Osteoblast (primary cell): ENCODE measurements at places on chromosomes 2 and 18.

DNA sequence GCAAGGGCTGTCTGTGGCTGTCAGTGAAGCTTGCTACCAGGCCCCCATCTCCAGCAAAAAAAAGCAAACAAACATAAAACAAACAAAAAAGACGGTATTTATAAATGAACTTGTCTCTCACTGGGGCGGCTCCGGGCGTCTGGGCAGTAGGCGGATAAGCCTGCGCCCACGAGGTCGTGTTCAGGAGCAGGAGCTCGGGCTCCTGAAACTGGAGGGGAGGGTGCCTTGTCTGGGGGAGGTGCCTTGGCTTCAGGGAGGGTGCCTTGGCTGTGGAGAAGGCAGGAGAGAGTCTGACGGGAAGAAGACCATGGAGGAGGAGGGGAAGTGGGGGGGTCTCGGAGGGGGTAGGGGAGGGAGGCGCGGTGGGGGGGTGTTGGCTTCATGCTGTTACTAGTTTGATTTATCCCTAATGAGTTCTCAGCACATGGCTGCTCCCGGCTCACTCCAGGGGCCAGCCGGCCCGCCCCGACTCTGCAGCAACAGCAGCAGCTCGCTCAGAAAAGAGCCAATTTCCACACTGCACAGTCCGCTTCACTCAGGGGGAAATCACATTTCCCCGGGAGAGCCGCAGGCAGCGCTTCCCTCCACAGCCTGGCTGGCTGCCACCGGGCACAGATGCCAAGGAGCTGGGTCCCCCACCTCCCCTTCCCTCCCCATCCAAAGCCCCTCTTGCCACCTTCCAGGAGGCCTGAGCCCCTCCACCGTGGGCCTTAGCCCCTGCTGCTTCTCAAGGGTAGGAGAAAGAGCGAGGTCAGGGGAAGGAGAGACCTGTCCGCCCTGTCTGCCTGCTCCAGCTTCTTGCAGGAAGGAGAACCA lies 38.7 kb downstream of the PSD4 start:
- DNase-seq = peak; percentile 50

DNA sequence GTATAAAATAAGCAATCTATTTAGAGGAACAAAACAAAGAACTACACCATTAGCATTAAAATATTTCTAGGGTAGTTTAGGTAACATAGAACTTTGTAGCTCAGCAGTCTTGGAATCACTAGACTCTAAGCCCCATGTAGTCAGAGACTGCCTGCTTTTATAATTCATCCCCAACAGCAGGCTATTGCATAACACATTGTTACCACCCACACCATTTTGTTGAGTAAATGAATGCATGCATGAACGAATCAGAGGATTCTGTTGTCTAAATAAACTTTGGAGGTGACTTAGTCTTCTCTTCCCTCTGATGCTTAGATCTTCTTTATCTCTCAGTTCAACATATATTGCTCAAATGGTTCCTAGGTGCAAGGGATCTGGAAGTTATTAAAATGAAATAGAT lies 167.6 kb upstream of the TNP1 start:
- DNase-seq = no peak

DNA sequence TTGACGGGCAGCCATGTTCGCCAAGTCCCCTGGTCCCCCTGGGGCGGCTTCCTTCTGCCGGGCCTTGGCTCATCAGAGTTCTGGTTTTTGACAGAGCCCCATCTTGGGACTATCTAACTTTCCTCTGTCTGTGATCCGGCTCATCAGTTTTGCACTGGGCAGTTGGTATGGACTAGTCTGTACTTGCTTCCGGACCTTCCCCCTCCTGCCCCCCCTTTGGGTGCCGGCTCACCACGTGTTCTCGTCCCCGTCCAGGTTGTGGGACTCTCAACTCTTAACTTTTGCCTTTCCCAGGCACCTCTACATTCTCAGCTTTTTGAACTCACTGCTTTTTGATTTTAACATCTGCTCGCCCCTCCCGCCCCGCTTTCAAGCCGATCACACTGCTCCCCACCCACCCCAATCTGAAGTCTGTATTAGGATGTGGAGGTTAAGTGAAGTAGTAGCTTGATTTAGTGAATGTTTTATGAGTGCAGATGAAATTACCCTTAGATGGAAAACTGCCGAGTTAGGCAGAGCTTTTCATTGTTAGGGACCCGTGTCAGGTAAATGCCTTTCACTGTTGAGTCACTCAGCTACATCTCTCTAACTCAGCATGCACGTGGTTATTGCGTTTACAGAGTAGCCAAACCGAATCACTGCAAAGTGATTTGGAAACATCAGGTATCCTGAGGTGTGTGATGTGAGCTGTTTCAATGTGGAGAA lies 874 bp downstream of the WDR43 start:
- peak; percentile 78 for DNase-seq

DNA sequence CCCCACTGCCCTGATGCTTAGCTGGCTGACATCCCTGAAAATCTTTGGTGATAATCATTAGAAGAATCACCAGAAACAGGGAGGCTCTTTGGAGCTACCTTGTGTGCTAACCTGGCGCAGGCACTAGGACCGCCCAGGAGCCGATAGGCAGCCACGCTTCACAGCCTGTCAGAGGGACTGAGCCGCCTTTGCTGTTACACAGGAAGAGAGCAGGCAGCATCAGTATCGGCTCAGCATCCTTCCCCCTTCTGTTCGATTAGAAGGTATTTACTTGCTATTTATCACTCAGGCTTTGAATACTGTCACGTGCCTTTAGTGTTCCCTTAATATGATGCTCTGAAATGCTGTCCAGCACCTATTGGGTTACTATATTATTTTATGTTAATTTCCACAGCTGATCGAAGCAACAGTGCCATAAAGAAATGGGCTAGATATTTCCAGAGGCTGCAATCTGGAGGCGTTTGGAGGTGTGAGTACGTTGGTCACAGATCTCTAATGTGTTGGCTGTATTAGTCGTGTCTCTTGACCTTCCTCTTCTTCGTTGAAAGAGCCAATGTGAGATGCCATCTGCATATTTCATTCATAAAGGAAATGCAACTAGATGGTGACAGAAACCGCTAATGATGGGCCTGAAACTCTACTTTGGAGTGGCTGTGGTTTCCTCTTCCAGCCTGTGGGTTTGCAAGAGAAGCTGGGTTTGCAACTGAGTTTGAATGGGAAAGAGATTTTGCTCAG lies 110.4 kb upstream of the RAB27B start:
- peak; percentile 59 for DNase-seq

- DNase-seq = no peak
Observed at GRCh38 chr18:9422816-9423519, 52.3 kb upstream of the RALBP1 start.

DNA sequence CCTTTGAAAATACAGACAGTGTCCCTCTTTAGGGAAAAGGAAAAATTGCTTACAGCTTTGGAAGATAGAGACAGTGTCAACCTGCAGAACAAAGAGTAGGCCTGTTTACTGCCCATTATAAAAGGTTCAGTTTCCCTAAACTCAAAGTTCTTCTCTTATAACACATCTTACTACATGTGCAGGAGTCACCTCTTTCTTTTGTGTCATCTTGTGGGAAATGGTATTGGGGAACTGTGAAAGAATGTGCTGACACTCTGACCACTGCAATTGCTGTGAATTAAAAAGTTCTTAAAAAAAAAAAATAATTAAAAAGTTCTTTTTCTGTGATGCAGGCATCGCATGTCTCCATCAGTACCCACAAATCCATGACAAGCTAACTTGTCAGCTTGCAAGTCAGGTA lies 2.9 kb upstream of the ITGB6 start:
- DNase-seq = no peak

- peak; percentile 98 for DNase-seq
Observed at GRCh38 chr2:231364961-231365810, 30.3 kb upstream of the B3GNT7 start.

GRCh38 chr2:60067006-60067405 lies 486.4 kb downstream of the BCL11A start:
- no peak for DNase-seq

DNA sequence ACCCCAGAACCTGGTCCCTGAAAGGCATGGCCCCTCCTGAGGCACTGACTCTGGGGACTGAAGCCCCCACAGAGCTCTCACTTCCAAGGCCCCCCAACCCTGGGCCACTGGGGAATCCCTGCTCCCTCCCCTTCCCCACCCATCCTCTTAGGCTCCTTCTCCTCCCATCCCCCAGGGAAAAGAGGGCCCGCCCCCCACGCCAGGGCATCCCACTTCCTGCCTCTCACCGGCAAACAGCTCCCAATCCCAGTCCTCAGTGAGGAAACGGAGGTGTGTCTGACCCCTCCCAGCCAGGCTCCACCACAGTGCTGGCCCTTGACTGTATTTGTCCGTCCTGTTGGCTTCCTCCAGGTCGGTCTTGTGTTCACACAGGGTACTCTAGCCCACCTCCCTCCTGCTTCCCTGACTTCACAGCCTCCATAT lies 35.0 kb upstream of the PTMA start:
- DNase-seq = peak; percentile 54

GRCh38 chr2:54546518-54546917 lies 90.4 kb downstream of the SPTBN1 start:
- DNase-seq = no peak

DNA sequence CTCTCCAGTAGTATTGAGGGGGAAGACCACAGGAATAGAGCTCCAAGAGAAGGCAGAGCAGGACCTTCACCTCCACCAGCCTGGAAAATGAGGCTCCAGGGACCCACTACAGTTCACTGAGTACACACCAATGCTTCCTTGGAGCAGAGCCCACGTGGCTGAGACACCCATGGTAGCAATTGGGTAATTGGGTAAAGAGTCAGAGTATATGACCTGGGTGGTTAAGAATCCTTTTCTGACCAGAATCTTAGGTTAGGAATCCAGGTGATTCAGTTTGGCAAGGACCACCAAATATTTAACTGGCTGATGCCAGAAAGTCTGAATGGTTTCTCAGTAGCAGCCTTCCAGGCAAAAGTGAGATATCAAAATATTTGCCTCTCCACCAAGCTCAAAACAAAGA lies 107.7 kb downstream of the MDH1 start:
- no peak for DNase-seq

DNA sequence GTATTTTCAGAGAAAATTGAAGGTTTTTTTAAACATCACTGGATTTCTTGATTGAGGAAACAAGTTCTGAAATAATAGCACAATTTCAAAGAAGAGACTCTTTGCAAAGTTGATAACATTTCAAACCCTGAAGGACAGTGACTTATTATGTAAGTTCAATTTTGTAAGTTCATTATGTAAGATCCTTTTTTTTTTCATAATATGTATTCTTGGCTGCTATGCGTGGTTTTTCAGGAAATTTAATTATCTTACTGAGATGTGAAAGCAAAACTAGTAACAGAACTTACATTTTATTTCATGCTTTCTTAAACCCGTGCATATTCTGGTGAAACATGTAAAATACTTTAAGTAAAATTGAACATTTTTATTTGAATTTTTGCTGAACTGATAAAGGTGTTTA lies 65.4 kb downstream of the RIF1 start:
- no peak for DNase-seq

- no peak for DNase-seq
Observed at GRCh38 chr2:236657801-236658200, 88.2 kb downstream of the ACKR3 start.
